ENCODE measurements at places on chromosomes 11 and 22. TPM values are rescaled to one million over a fixed set of nuclear protein-coding genes. Genes with fewer than 3 reads are reported as not detected.

PKDREJ gene
- total RNA-seq, result not detected

PGA3 gene
- total RNA-seq, result 4.3 TPM

SCUBE1 gene
- total RNA-seq, result 25.0 TPM

RFPL1 gene
- not detected for total RNA-seq

PIWIL4 gene
- 11.5 TPM for total RNA-seq

MMP3 gene
- total RNA-seq, result 4.2 TPM
